ENCODE measurements at places on chromosomes 4 and X.
A peak's percentile ranks its signal among the peaks of the same experiment; 100 is the strongest.

- H3K27ac ChIP-seq, result no peak overlapping the region
- no peaks in the 10 kb centered on the region for H3K36me3 ChIP-seq
- peaks cover 6% of the 10 kb centered on the region for H3K27me3 ChIP-seq
- no peak overlapping the region for H3K4me3 ChIP-seq
- no peak for DNase-seq
Observed at GRCh38 chr4:169153481-169154087, 117.2 kb downstream of the SH3RF1 start.

- no peak for DNase-seq
- no peak overlapping the region for H3K4me3 ChIP-seq
- H3K27ac ChIP-seq, result no peak overlapping the region
- peaks cover 56% of the 10 kb centered on the region for H3K36me3 ChIP-seq
- H3K27me3 ChIP-seq, result no peaks in the 10 kb centered on the region
Observed at GRCh38 chrX:2243913-2244460, 256.8 kb downstream of the DHRSX start.

GRCh38 chrX:16918979-16919378 is 27.5 kb upstream of the REPS2 start:
- no peak for DNase-seq
- H3K27ac ChIP-seq, result no peak overlapping the region
- no peaks in the 10 kb centered on the region for H3K36me3 ChIP-seq
- H3K4me1 ChIP-seq, result no peaks in the 10 kb centered on the region
- H3K27me3 ChIP-seq, result peaks cover 2% of the 10 kb centered on the region
- no peak overlapping the region for H3K4me3 ChIP-seq

DNA sequence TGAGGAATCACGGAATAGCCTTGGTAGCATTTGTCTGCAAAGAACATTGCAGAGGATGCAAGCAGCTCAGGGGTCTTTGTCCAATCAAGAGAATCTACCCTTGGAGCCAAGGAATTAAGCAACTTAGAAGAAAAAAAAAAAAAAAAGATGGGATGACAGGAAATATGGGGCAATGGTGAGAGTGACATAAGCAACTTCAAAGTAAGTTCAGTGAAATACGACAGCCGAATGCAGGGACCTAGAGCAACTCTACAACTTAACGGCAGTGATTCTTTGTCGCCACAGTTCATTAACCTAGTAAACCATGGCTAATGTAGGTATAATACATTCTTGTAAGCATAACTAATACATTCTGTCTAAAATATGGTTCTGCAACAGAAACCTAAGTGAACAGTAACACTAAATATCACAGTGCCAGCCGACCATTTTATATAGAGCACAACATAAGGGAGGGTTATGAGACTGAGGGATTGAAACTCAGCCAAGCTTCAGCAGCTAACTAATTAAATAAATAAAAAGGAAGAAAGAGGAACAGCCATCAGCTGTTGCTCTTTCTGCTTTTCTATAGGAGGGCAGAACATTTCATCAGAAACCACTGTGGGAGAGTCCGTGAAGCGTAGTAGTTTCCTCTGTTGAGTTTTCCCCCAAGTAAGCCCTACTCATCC is 74.7 kb downstream of the PPARGC1A start:
- H3K4me1 ChIP-seq, result no peaks in the 10 kb centered on the region
- DNase-seq, result no peak
- H3K4me3 ChIP-seq, result no peak overlapping the region
- H3K27me3 ChIP-seq, result no peaks in the 10 kb centered on the region

DNA sequence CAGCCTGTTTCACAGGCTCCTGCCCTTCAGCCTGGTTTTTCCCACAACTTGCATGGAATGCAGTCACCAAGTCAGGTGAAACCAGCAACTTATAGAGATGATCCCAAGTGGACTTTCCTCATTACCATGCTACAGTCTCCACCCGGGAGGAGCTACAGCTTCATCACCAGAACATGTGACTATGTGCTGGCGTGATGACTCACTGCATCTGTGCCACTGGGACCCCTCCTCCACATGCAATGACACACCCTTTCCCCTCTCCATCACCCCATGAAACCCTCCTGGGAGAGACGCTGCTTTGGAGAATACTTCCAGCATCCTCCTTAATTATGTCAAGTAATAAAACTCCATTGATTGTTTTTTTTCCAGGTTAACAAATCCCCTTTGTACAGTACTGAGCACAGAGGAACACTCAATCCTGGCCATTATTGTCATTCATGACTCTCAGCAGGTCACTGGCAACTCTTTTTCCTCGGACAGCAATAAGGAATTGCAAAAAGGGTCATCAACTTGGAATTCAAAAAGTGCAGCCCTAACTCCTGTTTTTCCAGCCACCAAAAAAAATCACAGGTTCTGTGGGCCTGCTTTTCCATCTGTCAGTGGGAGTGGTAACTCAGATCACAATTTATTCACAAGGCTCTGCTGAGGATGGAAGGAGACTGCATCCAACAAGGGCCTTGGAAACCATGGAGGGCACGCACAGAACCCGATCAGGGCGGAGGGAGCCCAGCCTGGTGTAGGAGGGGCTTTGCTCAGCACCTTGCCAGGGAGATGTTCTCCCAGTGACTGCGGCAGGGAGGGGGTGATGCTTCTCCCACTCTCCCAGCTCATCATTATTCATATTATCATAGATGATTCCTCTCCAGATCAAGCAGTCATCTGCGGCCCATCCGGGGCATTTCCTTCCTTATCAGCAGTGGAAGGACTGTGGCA is 17.4 kb downstream of the QDPR start:
- peaks cover 18% of the 10 kb centered on the region for H3K4me1 ChIP-seq
- H3K36me3 ChIP-seq, result peaks cover 39% of the 10 kb centered on the region
- H3K27ac ChIP-seq, result peak overlapping the region; percentile 46
- peak; percentile 25 for DNase-seq

GRCh38 chrX:130267956-130268448 is 697 bp downstream of the ZNF280C start:
- H3K27me3 ChIP-seq, result no peaks in the 10 kb centered on the region
- H3K36me3 ChIP-seq, result no peaks in the 10 kb centered on the region
- H3K4me1 ChIP-seq, result peaks cover 18% of the 10 kb centered on the region
- peak overlapping the region; percentile 85 for H3K4me3 ChIP-seq
- H3K27ac ChIP-seq, result peak overlapping the region; percentile 79
- DNase-seq, result no peak

GRCh38 chr4:141121768-141122454 is 11.4 kb downstream of the RNF150 start:
- H3K27me3 ChIP-seq, result peaks cover 24% of the 10 kb centered on the region
- no peak for DNase-seq
- H3K36me3 ChIP-seq, result no peaks in the 10 kb centered on the region
- no peaks in the 10 kb centered on the region for H3K4me1 ChIP-seq
- no peak overlapping the region for H3K4me3 ChIP-seq
- no peak overlapping the region for H3K27ac ChIP-seq

GRCh38 chr4:81746773-81747172 is 275.1 kb upstream of the RASGEF1B start:
- no peak overlapping the region for H3K27ac ChIP-seq
- no peaks in the 10 kb centered on the region for H3K27me3 ChIP-seq
- H3K4me3 ChIP-seq, result no peak overlapping the region
- no peak for DNase-seq

DNA sequence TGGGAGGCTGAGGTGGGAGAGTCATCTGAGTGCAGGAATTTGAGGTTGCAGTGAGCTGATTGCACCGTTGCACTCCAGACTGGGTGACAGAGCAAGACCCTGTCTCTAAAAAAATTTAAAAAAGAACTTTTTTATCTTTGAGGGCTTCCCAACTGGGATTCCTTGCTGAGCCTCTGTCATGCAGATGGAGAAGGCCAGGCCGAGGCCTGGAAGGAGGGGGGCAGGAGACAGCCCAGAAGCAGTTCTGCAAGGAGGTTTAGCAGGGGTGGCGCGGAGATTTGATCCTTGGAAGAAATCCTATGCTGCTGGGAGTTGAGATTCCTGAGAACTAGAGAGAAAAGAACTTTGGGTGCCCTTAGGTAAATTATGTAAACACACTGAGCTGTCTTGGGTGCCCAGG is 2.5 kb upstream of the ARSD start:
- no peak overlapping the region for H3K27ac ChIP-seq
- H3K4me1 ChIP-seq, result no peaks in the 10 kb centered on the region
- peaks cover 5% of the 10 kb centered on the region for H3K27me3 ChIP-seq
- no peaks in the 10 kb centered on the region for H3K36me3 ChIP-seq

DNA sequence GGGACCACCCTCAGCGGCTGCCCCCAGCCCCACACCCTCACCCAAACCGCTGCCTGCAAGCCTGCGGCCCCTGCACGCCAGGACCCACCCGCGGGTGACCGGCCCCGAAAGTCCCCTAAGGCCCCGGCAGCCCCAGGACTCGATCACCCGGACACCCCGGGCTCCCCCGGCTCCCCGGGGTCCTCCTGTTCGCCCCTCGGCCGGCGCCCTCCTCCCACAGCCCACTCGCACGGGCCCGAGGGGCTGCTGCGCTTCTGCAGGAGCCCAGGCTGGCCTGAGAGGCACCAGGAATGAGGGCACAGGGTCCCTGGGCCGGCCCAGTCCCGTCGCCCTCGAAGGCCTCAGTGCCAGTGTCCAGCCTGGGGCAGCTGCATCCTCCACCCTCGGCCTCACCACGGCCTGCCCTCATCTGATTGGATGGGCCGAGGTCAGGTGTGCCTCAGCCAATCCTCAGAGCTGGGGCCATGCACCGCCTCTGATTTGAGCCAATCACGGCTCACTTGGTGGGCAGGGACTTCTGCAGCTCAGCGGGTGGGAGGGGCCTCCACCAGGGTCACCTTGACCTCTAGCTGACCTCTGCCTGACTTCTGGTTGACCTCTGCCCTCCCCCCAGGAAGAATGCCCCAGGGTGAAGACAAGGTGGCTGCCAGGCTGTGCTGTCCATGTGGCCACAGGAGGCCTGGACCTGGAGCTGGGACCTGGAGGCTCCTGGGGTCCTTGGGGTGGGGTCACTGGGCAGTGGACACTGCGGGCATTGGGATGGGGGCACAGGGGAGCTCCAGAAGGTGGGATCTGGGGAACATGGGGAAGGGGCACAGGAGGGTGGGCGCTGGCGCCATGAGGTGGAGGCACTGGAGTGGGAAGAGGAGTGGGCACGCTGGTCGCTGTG is 97.6 kb upstream of the NKX1-1 start:
- no peaks in the 10 kb centered on the region for H3K4me1 ChIP-seq
- DNase-seq, result no peak
- no peak overlapping the region for H3K4me3 ChIP-seq

DNA sequence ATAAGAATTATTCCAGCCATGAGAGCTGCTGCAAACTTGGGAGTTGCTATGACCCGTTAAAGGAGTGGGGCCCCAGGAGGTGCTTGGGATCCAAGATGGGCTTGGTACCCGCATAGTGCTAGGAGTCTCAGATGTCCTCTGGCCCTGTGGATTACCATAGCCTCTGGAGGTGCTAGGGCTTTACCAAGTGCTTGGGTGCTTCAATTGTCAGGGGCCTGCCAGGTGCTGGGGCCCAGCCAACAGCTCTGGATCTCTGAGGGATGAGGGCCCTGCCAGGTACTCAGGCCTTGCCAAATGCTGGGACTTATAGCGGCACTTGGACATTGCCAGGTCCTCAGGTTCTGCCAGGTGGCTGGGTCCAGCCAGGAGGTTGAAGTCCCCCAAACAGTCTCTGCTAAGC is 32.0 kb upstream of the USP51 start:
- no peak overlapping the region for H3K27ac ChIP-seq
- no peak for DNase-seq
- no peaks in the 10 kb centered on the region for H3K27me3 ChIP-seq
- H3K4me1 ChIP-seq, result peaks cover 4% of the 10 kb centered on the region

- peak overlapping the region; percentile 10 for H3K27ac ChIP-seq
- DNase-seq, result no peak
- H3K4me1 ChIP-seq, result peaks cover 17% of the 10 kb centered on the region
- H3K27me3 ChIP-seq, result no peaks in the 10 kb centered on the region
- H3K4me3 ChIP-seq, result no peak overlapping the region
- H3K36me3 ChIP-seq, result peaks cover 21% of the 10 kb centered on the region
Observed at GRCh38 chr4:119266153-119266552, 53.6 kb downstream of the USP53 start.

DNA sequence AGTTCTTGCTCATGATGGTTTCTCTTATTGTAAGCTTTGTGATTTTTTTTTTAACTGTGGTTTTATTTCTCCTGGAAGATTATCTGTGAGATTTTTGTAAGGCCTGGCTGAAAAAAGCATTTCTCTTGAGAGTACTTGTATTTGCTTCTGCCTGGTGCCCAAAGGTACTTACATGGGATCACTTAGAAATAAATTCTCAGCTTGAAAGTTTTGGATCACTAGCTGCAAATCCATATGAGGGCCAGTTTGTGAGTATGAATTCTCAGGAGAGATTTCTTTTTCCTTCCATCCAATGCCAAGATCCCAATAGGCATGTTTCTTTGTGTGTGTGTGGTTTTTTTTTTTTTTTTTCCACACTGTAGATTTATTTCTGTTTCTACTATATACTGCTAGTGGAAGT is 1884.7 kb upstream of the PCDH7 start:
- no peak overlapping the region for H3K4me3 ChIP-seq
- no peaks in the 10 kb centered on the region for H3K4me1 ChIP-seq
- H3K36me3 ChIP-seq, result no peaks in the 10 kb centered on the region

GRCh38 chrX:45208121-45208856 is 7.6 kb upstream of the DIPK2B start:
- H3K36me3 ChIP-seq, result no peaks in the 10 kb centered on the region
- peaks cover 2% of the 10 kb centered on the region for H3K27me3 ChIP-seq
- H3K27ac ChIP-seq, result no peak overlapping the region
- H3K4me1 ChIP-seq, result no peaks in the 10 kb centered on the region

DNA sequence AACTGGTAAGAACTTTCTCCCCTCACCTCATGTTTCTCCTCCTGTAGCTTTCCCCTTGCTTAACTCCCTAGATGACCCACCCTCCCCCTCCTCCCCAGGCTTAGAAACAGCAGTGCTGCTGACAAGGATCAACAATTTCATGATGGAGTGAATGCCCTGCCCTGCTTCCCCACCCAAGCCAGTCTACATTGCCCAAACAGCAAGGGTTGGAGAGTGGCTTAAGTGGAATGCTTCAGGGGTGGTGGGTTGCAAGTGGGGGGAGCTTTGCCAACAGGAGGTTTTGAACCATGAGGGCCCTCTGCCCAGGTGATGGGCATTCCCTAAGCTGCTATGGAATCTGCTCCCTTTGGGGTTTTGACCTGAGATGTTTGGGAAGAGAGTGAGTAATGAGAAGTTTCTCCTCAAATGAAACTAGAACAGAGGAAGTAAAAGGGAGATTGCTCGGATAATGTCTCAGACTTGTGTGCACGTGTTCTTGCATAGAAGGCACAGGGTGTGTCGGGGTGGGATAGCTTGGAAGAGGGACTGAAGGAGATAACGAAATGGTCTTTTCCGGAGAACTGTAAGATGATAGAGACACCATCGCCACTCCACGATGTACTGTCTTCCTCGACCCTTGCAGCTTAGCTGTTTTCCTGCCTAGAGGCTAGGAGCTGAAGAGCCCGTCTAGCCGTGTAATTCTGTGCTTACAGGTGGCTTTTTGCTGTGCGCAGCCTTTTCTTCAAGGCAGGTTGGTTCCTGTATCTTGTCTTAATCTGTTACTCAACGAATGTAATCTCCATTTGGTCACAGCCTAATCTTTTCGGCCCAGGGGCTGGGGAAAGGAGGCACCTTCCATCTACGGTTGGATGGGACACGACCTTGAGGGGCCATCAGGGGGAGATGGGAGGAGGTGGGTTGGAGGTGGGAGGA is 10.1 kb downstream of the GDPD2 start:
- peaks cover 11% of the 10 kb centered on the region for H3K27me3 ChIP-seq
- peaks cover 7% of the 10 kb centered on the region for H3K4me1 ChIP-seq
- peak overlapping the region; percentile 50 for H3K27ac ChIP-seq
- no peak for DNase-seq

Measured in activated naive CD4-positive, alpha-beta T cell treated with anti-CD3 and anti-CD28 coated beads for 36 hours (primary cell).